ENCODE measurements at places on chromosomes 11 and 22. TPM values are rescaled to one million over a fixed set of nuclear protein-coding genes. Genes with fewer than 3 reads are reported as not detected.

Gene CXCR5
- total RNA-seq, result not detected

Gene YAP1
- 28.6 TPM for total RNA-seq

Gene CRYAB
- total RNA-seq, result 9,763 TPM

Gene CHEK1
- 0.97 TPM for total RNA-seq

Gene OR6T1
- not detected for total RNA-seq
